ENCODE measurements at places on chromosomes 13 and 19.

DNA sequence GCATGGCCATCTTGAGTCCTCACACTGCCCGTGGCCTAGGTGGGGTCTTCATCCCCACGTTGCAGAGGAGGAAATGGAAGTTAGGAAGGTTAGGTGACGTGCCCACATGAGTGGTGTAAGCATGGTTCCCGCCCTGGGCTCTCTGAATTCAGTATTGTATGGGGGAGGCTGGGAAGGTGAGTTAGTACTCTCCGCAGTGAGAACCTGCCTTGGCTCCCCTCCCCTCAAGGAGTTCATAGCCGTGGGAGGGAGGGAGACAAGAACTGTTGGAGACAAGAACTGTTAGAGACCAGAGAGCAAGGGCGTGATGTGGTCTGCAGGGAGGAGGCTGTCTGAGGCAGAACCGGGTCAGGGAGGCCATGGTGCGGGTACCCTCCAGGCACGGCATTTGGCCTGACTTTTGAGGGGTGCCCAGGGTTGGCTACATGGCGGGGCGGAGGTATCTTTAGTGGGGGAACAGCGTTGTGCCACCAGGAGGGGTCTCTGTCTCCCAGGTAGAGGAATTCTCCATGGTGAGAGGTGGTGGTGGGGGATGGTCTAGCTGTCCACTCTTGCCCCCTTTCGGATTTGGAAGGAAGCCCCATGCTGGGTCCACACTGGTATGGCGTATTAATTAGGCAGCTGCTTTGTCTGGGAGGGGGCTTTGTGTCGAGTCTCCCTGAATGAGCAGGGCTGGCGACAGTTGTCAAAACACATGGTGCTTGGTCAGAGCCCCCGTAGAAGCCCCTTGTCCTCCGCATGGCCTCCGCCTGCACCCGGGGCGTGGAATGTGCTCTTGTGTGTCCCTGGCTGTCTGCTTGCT, 45.8 kb downstream of the CAPN12 start:
- DNase-seq = no peak

DNA sequence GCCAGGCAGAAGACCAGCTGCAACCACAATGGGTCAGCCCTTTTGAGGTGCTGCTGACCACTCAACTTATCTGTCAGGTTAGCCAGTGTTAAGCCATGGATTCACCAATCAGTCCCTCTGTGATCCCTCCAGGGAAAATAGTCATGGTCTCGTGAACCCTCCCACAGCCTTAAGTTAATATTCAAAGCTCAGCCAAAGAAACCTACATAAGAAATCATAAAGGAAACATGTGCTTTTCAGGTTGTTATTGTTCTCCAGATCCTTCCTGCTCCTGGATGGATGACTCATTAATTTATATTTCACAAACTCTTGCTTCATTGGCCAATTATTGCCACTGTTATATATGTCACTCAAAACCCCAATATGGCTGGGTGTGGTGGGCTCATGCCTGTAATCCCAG, 161.9 kb downstream of the B3GLCT start:
- no peak for DNase-seq

DNA sequence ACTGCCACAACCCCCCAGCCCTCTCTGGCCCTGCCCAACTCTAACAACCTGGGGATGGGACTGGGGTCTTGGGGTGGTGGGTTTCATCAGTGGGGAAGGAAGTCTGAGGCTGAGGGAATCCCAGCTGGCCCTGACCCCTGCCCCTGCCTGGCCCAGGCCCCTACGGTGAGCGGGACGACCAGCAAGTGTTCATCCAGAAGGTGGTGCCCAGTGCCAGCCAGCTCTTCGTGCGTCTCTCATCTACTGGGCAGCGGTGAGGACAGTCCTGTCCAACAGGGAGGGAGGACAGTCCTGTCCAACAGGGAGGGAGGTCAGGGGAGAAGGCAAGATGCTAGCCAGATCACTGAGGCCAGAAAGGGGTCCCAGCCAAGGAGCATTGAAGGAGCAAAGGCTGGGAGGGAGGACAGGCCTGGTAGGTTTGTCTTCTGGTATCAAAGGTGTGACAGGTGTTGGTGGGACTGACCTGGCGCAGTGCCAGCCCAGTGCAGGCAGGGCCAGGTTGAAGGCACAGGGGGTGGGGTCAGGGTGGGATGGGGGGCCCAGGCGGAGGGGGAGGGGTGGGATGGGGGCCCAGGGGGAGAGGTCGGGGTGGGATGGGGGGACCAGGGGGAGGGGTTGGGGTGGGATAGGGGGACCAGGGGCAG, 12.1 kb upstream of the LTBP4 start:
- DNase-seq = no peak

DNA sequence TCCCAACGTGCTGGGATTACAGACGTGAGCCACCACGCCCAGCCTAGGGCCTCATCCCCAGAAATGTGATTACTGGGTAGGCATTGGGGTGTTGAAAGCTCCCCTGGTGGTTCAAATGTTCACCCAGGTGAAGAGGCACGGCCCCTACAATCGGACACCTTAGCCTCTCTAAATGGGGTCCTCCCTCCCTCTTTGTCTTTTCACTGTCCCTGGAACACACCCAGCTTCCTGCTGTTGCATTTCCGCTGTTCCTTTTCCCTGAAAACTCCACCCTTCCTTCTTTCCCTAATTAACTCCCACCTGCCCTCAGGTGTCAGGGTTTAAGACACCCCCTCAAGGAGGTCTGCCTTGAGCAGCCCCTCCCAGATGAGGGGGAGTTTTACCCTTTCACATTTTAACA, 3.6 kb upstream of the PRODH2 start:
- DNase-seq = no peak

- DNase-seq = no peak
Measured at GRCh38 chr19:51372021-51372648, 319 bp downstream of the NKG7 start.

DNA sequence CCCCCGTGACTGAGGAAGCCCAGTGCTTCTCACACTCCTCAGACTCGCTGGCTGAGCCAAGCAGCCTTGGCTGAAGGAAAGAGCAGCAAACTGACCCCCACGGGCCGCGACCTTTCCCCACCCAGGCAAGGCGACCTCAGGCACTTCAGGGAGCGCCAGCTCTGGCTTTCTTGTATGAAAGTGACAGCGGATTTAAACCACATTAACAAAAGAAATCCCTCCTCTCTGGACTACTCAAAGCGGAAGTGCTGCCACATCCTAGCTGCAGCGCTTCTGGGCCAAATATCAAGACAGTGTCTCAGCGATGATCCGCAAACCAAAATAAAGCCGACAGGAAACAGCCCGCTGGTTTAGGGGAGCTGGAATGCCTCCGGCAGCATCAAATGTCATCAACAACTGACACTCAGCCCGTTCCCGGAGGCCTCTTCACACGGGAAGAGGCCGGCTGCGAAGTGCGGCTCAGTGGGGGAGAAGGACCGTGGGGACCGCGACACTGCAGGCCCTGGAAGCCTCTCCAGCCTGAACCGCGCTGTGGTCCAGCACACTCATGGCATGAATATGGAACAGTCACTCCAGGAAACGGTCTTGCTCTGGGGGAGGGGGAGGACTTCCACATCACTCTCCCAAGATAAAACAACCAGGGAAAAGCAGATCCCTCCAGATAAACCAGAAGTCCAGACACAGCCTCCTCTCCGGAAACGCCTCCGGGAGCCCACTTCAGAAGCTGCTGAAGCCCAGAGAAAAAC, 1.4 kb downstream of the RASA3 start:
- peak; percentile 71 for DNase-seq

GRCh38 chr13:107730813-107731212, 484.5 kb downstream of the LIG4 start:
- DNase-seq = no peak

DNA sequence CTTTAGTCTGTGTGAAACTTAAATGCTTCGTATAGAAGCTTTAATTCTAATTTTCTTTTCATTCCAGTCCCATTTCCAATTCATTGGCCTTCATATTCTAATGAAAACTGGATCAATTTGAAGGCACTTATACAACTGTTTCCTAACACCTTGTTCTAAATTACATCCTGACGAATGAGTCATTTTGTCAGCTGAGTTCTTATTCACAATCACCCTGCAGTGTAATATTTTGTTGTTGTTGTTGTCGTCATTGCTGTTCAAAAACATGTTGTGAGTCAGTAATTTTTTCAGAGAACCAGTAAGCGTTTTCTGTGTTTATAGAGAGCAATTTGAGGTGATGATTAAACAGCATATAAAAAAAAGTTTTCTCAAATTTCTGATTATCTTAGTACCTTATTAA, 290.0 kb downstream of the PCDH9 start:
- no peak for DNase-seq

DNA sequence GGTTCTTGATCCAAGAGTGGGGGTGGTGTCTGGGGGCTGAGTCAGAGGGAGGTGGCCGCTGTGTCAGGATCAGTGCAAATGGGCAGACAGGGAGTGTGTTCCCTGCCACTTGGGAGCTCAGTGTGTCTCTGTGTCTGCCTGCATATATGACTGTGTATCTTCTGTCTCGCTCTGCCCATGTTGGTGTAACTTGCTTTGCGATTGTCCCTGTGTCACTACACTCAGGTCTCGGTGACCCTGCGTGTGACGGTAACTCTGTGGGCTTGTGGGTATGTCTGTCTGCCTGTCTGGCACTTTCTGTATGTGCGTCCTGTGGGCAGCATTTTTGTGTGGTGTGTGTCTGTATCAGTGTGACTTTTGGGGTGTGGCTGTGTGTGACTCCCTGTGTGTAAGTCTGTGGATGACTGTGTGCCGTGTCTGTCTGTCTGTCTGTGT, 8.2 kb upstream of the ERFL start:
- peak; percentile 26 for DNase-seq

DNA sequence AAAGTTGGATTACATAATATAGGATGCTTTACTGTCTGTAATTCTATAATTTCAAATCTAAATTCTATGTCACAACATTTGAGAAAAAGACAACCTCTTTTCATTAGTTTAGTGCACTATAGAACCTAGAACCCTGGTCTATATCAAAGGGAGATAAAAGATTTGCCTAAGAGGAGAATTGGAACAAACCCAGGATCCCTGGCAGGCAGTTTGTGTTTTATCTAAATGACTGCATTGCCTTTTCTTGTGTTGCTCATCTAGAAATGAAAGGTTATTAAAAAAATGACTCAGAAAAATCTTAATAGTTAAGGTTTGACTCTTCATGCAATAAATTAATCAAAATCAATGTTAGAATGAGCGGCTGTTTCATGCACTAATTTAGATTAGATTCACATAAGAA, 96.7 kb downstream of the PCDH9 start:
- DNase-seq = no peak

DNA sequence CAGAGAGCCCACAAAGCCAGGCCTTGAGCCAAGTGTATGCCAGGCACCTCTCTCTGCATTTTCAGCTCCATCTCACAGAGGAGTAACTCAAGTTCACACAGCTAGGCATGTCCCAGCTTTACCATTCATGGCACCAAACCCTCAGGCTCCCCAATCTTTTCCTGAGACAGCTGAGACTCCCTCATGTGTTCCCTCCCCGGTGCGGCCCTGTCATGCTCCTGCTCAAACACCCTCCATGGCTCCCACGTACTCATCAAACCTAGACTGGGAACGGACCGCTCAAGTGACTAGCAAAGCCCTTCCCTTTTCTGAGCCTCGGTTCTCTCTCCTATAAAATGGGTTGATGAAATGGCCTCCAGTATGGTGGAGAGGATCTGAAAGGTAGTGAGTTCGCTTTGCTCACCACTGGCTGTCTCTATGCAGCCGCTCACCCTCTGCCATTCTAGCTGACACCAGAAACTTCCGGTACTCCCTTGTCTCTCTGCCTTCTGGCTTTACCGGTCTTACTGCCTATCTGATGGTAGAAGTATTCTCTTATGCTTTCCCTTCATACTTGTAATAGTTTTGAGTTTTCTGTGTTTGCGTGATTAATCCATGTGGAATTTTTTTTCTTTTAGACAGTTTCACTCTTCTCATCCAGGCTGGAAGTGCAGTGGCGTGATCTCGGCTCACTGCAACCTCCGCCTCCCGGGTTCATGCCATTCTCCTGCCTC, 7.8 kb upstream of the SLC44A2 start:
- no peak for DNase-seq

GRCh38 chr13:92346046-92346445, 880.6 kb upstream of the GPC6 start:
- no peak for DNase-seq

DNA sequence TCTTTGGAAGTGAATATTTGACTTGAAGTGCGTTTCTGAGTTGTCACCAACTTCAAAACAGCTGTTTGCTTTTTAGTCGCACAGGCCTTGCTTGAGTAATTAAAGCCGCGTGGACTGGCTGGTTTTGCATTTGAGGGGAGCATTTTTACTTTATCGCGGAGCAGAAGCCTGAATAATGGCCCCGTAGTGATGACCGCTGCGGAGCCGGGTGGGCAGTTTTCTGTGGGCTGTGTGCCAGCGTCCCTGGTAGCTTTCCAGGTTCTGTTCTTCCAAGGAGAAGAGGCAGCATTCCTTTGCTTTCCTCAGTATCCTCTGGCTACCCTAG, 1.1 kb downstream of the NAA16 start:
- DNase-seq = peak; percentile 45

GRCh38 chr19:40702337-40703012, 12.0 kb upstream of the NUMBL start:
- no peak for DNase-seq

GRCh38 chr19:46840498-46840942, 10.1 kb downstream of the AP2S1 start:
- peak; percentile 76 for DNase-seq

DNA sequence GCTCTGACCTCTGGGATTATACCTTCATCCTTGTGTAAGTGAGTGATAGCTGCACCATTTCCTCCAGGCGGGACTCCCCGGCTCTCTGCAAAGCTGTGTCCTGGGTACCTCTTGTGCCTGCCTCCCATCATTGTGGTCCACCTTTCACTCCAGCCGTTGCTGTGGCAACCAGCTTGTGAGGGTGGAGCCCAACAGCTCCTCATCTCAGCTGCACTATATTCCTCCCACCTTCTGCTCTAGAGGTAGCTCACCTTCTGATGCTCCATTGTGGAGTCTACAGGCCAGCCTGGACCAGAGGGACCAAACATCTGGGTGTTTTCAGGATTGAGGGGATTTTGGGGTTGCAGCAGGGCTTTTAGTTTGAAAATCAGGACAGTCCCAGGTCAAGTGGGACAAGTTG, 708.2 kb downstream of the UQCRFS1 start:
- no peak for DNase-seq

GRCh38 chr13:95530178-95530577, 22.3 kb upstream of the CLDN10 start:
- no peak for DNase-seq

GRCh38 chr13:97121894-97122293, 100.2 kb upstream of the MBNL2 start:
- no peak for DNase-seq

GRCh38 chr13:25170554-25171111, 1.5 kb downstream of the AMER2 start:
- DNase-seq = peak; percentile 47

DNA sequence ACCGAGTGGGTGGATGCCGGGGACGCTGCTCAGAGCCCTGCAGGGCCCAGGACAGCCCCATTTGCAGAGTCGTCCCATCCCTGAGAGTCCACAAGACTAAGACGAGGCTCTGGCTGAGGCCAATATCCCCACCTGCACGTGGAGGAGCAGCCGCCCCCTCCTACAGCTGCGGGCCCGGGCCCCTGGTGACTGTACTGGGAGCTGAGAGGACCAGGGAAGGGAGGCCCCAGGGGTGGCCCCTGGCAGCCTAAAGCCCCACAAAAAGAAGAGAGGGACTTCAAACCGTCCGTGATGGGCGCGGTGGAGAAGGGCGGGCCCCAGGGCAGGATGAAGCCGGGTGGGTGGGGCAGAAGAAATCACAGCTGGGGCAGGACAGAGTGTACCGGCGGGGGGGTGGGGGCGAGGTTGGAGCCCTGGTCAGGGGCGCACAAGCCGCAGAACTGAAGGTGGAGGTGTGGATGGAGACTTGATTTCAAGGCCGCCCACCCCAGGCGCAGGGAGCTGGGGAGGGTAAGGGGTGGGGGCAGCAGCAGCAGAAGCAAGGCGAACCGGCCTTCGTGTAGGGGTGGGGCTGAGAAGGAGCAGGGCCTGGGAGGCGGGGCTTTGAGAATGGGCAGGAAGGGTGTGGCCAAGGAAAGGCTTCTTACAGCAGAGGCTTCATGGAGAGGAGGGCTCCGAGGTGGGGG, 12.9 kb downstream of the CFD start:
- DNase-seq = peak; percentile 92

Measured in GM20000 (cell line).